Activated B cell treated with CpG ODN at 0.5 μM for 24 hours (primary cell): ENCODE measurements at places on chromosomes 3 and 15. TPM values are rescaled to one million over a fixed set of nuclear protein-coding genes. Genes with fewer than 3 reads are reported as not detected.

DNA sequence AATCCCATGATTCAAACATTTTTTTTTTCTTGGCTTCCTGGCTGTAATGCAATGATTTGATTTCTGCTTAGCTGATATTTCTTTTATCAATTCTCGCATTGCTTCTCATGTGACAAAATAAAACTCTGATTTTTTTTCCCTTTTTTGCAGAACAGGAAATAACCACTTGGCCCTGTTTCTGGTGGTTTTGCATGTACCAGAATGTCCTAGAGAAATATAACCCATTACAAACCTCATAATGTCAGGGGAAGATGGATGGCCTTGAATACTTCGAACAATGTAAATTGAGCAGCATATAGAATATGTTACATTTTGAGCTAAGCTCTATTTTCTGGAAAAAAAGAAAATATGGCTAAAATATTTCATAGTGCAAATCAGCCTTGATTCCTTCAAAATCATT is 275.6 kb downstream of the RAP2B start:
- no peak overlapping the region for H3K4me3 ChIP-seq
- H3K27ac ChIP-seq = no peak overlapping the region
- H3K27me3 ChIP-seq = peaks cover 1% of the 10 kb centered on the region

- H3K27ac ChIP-seq = no peak overlapping the region
- no peak for DNase-seq
- H3K36me3 ChIP-seq = no peaks in the 10 kb centered on the region
- no peaks in the 10 kb centered on the region for H3K4me1 ChIP-seq
- no peak overlapping the region for H3K4me3 ChIP-seq
These were observed 24.8 kb downstream of the PEX5L start for GRCh38 chr3:180011927-180012326.

- H3K4me1 ChIP-seq = peaks cover 19% of the 10 kb centered on the region
- no peak overlapping the region for H3K27ac ChIP-seq
- H3K4me3 ChIP-seq = no peak overlapping the region
- no peak for DNase-seq
- H3K36me3 ChIP-seq = peaks cover 10% of the 10 kb centered on the region
These were observed 48.9 kb downstream of the CD200R1 start for GRCh38 chr3:112925969-112926368.

GRCh38 chr15:55394694-55395093 is 13.5 kb downstream of the CCPG1 start:
- no peak overlapping the region for H3K27ac ChIP-seq
- no peak for DNase-seq
- H3K36me3 ChIP-seq = peaks cover 26% of the 10 kb centered on the region

LDHAL6B gene
- not detected in 2 replicates for total RNA-seq

DNA sequence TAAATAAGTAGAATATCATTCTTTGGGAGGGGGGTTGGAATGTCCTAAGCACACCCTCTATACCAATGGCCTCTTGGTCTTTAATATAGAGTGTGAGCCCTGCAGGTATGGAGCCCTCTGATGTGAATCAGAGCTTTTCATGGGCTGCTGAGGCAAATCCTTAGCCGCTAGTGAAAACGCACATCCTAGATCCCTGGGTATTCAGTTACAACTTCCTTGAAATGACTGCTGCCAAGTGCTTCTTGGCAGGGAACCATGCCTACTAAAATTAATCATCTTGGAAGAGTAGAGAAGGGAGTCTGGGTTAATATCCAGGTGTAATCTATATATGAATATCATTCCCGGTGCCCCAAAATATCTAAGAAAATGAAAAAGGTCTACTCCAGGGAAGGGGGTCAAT is 109.1 kb downstream of the POLQ start:
- no peaks in the 10 kb centered on the region for H3K27me3 ChIP-seq
- DNase-seq = no peak
- no peaks in the 10 kb centered on the region for H3K36me3 ChIP-seq
- H3K27ac ChIP-seq = no peak overlapping the region
- H3K4me3 ChIP-seq = no peak overlapping the region
